ENCODE measurements at places on chromosomes 1 and 21.

GRCh38 chr1:7667625-7668218 lies 103.4 kb upstream of the VAMP3 start:
- DNase-seq, result peak; percentile 75

DNA sequence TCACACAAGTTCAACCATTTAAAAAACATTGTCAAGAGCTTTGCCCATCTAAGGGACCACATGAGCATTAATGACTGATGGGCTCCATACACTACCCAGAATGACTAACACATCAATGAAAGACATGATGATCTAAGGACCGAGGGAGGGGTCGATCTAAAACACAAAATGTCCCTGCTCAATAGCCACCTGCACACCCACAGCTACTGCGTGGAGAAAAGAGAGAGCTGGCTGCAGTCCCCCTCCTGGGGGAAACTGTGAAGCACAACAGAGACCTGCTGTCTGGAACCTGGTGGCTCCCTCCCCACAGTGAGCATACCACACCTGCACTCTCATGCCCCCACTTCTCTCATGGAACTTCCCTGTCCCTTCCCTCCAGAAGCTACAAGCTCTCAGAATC lies 130.1 kb upstream of the ERG start:
- no peak for DNase-seq

- no peak for DNase-seq
Observed at GRCh38 chr1:20507248-20507563, 745 bp downstream of the MUL1 start.

DNA sequence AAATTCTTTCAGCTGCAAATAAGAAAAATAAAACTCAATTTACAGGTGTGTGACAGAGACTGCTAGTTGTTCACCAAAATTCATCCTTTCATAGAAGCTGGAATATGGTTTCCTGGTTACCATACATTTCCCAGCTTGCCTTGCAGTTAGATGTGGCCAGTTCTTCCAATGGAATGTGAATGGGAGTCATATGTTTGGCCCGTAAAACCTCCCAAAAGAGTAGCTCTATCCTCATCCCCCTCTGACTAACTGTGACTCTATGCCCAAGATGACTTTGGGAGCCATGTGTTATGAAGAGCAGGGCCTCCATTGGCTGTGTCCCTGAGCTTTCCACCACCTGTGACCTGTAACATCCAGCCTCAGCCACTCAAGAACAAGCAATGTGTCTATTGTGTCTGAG lies 90.6 kb upstream of the NGF start:
- no peak for DNase-seq

- DNase-seq, result no peak
Observed at GRCh38 chr1:204260601-204261197, 46.9 kb upstream of the GOLT1A start.

- no peak for DNase-seq
Observed at GRCh38 chr1:33358795-33359503, 38.1 kb upstream of the A3GALT2 start.

GRCh38 chr1:115906627-115907026 lies 65.7 kb upstream of the NHLH2 start:
- no peak for DNase-seq

GRCh38 chr1:221816899-221817298 lies 75.0 kb upstream of the DUSP10 start:
- no peak for DNase-seq

- no peak for DNase-seq
Observed at GRCh38 chr1:108865316-108865910, 8.5 kb upstream of the AKNAD1 start.

- DNase-seq, result no peak
Observed at GRCh38 chr21:44636209-44637017, 743 bp upstream of the KRTAP10-10 start.

DNA sequence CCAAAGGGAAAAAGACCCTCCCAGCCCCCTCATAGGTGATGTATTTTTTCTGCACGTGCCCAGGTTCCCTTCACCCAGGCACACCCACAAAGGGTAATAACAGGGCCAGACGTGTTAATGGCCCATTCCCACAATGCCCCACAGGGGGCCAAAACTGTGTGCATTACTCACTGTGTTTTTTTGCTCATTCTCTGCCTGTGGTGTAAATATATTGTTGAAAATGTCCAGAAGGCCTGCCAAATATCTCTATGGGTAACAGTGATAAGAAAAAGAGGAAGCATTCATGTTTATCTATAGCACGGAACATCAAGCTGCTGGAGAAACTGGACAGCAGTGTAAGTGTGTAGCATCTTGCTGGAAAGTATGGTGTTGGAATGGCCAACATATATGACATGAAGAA lies 21.9 kb downstream of the RHEX start:
- no peak for DNase-seq

GRCh38 chr1:106802181-106802580 lies 254.3 kb upstream of the PRMT6 start:
- no peak for DNase-seq

GRCh38 chr1:63973005-63973419 lies 199.2 kb downstream of the ROR1 start:
- no peak for DNase-seq

DNA sequence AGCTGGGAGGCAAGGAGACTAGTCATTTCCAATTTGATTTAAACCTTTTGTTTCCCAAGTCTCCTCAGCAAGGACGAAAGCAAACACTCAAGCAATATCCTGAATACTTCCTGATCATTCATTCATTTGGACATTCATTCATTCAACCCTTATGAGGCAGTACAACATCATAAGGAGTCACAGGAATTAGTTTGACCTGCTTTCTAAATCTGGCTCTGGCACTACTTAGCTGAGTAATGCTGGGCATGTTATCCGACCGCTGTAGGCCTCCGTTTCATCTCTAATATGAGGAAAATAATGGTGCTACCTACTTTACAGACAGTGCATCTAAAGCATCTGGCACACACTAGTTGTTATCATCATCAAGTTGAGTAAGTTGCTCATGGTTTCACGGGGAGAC lies 11.7 kb downstream of the FAM78B start:
- no peak for DNase-seq

DNA sequence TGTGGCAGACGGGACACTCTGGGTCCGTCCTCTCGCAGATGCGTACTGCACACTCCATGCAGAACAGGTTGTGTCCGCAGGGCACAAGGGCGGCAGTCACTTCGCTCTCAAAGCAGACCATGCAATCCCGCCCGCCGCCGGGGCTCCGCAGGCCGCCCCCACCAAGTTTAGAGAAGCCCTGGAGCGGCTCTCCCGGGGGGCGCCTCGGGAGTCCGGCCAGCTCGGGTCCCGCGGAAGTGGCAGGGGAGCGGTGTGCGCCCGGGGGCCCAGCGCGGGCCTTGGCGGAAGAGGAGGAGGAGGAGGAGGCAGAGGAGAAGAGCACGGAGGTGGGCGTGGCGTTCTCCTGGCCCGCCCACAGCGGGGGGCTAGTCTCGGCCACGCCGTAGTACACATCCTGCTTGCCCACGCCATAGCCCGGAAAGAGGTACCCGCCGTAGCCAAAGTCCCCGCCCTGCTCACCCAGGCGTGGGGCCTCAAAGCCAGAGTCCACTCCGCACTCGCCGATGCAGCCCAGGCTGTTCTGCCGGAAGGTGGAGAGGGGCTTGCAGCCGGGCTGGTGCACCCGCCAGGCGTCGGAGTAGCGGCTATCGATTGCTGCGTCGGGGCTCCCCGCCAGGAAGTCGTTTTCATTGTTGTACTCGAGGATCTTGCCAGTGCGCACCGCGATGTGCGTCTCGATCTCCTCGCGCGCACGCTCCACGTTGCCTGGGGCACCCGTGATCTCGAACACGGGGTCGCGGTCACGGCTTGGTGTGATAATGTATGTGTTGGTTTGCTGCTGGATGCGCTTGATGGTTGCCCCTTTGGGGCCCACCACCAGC lies 5.4 kb downstream of the MEX3A start:
- no peak for DNase-seq

- DNase-seq, result no peak
Observed at GRCh38 chr1:44855742-44856141, 12.7 kb upstream of the PTCH2 start.

GRCh38 chr1:109630898-109631512 lies 11.4 kb downstream of the AMPD2 start:
- DNase-seq, result no peak

DNA sequence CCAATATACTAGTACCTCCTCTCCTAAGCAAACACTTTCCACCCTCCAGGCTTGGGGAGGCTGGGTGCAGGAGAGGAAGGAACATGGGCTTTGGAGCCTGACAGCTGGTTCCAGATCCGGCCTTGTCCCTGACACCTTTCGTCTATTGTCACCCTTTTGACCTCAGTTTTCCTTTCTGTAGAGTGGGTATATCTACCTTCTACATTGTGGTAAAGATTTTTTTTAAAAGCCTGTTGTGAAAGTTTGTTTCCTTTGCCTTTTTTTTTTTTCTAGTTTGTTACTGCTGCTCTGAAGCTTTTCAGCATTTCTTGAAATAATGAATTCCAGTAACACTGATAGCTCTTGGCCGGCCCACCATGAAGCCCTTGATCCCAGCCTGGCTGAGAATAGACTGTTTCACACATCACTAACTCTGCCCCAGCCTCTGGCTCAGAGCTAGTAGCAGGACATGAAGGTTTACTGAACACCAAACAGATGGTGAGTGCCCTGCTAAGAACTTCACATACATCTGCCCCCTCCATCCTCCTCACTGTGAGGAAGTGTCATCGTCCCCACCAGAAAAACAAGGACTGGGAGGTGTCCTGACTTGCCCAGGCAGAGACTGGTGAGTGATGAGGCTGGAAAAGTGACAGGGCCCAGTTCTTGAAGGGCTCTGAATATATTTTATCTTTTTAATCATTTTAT lies 33.0 kb upstream of the ID3 start:
- DNase-seq, result no peak

GRCh38 chr21:28640326-28640725 lies 352.4 kb downstream of the LTN1 start:
- DNase-seq, result no peak

- no peak for DNase-seq
Observed at GRCh38 chr1:161200992-161201835, 953 bp upstream of the NDUFS2 start.

DNA sequence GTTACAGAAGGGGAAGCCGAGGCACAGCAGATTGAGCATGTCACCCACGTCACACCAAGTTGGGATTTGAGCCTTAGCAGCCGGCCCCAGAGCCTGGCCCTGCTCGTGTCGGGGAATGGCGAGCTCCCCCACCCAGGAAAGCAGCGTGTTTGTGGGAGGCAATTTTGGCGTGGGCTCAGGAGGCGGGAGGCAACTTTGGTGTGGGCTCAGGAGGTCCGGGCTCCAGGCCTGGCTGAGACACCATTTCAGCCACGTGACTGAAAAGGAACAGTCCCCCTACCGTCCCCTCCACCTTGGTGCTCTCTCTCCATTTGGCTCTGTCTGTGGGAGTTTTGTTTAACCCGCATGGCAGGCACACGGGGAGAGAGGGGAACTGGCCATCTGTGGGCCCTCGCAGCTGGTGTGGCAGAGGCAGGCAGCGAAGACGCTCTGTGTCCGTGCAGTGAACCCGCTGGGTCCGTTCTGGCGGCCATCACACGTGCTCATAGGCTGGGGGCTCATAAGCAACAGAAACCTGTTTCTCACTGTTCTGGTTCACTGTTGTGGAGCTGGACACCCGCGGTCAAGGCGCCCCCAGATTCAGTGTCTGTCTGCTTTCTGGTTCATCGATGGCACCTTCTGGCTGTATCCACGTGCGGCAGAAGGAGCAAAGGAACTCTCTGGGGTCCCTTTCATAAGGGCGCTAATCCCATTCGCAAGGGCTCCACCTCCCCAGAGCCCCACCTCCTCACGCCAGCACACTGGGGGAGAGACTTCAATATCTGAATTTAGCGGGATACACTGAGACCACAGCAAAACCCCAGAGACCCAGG lies 110.2 kb downstream of the CRYAA start:
- DNase-seq, result no peak

DNA sequence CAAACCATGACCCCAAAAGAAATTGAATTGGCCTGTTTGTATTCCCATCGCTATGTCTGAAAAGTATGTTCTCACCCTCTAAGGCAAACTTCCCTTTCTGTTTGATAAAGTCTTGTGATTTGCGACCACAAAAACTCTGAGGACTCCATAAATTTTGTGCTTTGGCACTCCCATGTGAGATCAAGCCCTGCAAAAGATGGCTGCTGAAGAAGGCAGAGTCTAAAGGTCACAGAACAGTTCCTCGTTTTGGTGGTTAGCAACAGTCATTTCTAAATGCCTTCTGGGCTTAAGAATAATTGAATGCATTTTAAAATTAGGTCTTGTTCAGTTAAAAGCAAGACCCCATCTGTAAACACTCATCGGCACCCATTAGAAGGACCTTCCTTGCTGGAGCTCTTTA lies 441.6 kb downstream of the OMA1 start:
- no peak for DNase-seq

DNA sequence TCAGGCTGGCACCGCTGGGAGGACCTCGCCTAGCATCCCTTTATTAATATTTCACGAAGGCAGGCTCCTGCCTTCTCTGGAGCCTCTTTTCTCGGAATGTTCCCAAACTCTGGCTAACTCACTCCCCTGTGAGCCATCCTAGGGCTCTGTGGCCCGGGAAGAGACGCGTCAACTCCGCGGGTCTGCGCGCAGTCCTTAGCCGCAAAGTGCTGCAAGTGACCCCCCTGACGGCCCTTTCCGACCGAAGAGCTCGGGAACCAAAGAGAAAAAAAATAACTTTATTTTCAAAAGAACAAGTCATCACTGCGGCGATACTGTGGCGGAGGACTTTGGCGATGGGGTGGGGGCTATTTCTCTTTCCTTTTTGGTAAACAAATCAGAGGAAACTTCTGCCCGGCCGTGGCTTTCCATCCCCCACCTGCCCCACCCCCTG lies 14.6 kb downstream of the NR5A2 start:
- DNase-seq, result no peak

- DNase-seq, result no peak
Observed at GRCh38 chr21:25967181-25967900, 203.2 kb downstream of the APP start.

- no peak for DNase-seq
Observed at GRCh38 chr1:176847052-176847451, 317.5 kb downstream of the ASTN1 start.
